GM13976 (cell line): ENCODE measurements at places on chromosomes 13 and 19.
A peak's percentile ranks its signal among the peaks of the same experiment; 100 is the strongest.

DNA sequence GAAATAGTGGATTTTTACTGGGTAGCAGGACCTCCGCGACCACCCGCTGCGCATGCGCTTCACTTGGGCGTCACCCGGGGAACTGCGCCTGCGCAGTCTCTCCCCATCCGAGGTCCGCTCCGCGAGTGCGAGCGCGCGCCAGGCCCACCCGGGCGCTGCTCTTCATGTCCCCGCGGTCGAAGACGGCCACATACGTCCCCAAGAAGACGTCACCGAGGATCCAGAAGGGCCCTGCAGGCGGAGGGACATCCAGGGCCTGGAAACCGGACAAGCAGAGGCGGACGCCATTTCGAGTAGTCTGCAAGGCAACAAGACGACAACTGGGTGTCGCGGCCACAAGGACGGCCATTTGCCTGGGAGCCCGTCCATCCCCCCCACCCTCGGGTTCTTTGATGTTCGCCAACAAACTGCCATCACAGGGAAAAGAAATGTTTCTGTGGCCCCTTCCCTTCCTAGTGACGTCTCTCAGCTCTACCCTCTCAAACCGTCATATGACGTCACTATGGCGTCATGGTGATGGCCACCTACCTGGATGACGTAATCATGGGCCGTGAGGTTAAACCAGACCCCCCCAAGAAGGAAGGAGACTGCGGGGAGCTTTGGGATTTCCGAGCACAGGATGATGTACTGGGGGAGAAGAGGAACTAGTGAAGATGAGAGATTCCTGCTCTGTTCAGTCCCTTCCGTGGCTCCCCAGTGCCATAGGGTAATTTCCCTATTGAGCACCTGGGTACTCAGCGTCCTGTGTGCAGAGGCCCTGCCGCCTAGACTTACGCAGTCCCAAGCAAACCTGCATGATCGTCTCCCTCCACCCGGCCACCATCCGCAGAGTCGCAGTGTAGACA lies 6.7 kb downstream of the NAPSA start:
- peak; percentile 90 for DNase-seq

GRCh38 chr19:510606-511100 lies 3.4 kb downstream of the TPGS1 start:
- peak; percentile 91 for DNase-seq

DNA sequence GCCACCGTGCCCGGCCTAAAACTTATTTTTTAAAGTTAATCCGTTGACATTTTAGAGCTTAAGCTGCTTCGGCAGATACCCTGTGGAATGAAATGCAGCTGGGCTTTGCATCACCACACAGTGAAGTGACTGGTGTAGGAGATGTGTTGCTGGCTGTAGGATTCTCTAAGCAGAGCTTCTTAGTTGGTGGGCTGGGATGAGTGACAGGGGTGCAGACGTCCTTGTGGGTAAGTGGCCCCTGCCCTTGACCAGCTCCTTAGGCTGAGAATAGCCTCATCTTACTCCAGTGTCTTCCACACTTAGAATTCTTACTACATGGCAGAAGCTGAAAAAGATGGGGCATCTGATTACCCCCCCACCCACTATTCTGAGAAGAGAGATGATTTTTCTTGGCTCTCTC lies 11.6 kb downstream of the GATAD2A start:
- DNase-seq = no peak

- DNase-seq = peak; percentile 41
These were observed 665 bp downstream of the ZNF347 start for GRCh38 chr19:53158119-53158656.

DNA sequence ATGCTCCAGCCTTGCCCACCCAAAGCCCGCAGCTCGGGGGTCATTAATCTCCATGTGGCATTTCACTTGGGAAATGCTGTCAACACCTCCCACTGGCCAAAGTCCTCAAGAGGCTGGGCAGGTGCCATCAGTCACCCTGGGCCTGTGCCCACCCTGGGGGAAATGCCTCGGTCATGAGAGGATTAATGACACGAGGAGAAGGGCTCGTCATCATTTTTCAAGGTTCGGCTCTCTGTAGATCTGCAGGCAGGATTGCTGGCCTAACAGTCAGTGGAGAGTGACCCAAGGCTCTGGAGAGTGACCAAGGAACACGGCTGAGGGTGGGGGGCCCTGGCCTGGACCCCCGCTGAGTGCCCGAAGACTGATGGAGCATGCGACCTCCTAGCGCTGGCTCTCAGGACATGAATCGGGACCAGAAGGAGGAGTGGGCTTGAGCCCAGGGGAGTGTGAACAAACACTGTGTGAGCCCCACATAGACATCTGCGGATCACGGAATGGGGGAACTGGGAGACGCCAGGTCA lies 15.2 kb upstream of the KCTD15 start:
- DNase-seq = no peak

DNA sequence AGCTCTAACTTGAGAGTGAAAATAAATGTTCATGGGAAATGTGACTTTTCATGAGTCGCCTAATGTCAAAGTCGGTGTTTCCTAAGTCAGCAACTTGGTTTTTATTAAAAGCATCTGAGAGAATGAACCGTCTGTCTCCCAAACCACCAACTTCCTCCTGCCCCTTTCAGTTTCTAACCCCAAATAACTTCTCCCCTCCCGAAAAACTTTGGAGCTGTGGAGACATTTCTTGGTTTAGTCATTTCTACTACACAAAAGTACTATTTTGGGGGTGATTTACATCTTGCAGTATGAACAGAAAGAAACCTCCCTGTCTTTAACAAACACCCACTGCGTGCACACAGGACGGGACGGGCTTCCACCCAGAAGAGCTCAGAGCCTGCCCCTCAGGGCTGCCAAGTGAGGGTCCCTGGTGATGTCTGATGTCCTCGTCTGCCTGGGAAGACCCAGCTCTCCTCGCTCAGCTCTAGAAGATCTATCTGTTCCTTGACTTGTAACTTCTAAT lies 65.0 kb downstream of the RASA3 start:
- peak; percentile 77 for DNase-seq

- no peak for DNase-seq
These were observed 248.3 kb downstream of the DCLK1 start for GRCh38 chr13:35882722-35883497.

GRCh38 chr13:108365255-108365654 lies 95.7 kb downstream of the TNFSF13B start:
- DNase-seq = no peak

- no peak for DNase-seq
These were observed 4.7 kb downstream of the RPL28 start for GRCh38 chr19:55390461-55390880.

GRCh38 chr19:3897936-3898335 lies 17.5 kb downstream of the ATCAY start:
- no peak for DNase-seq

- no peak for DNase-seq
These were observed 10.8 kb upstream of the RNF113B start for GRCh38 chr13:98187965-98188261.

DNA sequence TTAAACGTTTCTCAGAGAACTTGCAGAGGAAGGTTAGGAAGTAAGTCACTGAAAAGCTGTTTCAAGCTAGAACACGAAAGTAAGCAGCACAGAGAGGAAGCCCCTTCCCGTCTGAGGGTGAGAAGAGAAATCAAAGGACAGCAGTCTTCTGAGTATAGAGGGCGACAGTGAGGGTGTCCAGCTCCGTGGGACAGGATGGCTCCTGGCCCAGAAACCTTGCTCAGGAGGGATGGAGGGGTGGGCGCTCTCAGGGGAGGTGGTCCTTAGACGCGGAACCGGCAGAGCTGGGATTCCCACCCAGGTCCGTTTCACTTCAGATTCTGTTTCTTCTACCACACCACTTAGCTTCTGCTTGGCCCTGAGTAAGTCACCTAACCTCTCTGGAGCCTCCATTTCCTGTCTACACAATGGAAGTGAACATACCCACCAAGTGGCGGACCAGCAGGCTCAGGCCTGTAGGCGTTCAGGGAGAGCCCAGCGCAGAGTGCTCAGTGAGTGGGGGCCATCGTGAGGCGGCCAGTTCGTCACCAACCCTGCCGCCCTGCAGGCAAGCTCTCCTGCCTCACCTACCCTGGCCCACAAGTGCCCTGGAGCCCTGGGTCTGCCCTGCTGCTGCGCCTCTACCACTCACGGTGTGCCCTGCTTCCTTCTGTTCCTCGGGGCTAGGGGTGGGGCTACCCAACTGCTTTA lies 5.5 kb upstream of the RSPH6A start:
- no peak for DNase-seq

GRCh38 chr13:111121506-111121905 lies 6.4 kb downstream of the ARHGEF7 start:
- no peak for DNase-seq

DNA sequence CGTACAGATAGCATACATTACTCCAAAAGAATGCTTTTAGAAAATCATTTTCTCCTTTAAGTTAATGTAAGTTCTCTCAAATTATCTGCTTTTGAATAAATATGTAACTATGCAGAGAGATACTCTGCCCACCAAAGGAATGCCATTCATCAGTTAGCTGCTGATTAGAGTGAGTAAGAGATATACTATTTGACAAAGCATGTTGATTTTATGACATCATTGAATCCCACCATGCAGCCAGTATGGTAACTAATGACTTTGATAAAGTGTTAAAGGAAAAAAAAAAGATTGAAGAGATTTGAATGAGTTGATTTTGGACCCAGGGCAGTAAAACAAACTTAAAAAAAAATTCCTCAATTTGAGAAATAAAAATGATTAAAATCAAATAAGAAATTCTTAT lies 521.5 kb downstream of the SLITRK6 start:
- no peak for DNase-seq

DNA sequence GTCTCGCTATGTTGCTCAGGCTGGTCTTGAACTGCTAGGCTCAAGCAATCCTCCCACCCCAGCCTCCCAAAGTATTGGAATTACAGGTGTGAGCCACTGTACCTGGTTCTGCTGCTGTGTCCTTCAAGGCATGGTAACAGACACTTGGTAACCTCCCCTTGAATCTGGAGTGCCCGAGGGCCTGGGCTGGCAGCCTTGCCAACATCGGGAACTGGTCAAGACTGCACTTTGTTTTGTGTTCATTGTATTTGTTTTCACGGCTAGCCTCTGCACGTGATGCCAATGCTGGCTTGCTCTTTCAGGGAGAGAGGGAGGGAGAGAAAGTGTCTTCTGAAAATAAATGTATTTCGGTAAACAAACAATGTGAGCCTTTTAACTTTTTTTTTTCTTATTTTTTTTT lies 12.0 kb downstream of the CERS4 start:
- no peak for DNase-seq

DNA sequence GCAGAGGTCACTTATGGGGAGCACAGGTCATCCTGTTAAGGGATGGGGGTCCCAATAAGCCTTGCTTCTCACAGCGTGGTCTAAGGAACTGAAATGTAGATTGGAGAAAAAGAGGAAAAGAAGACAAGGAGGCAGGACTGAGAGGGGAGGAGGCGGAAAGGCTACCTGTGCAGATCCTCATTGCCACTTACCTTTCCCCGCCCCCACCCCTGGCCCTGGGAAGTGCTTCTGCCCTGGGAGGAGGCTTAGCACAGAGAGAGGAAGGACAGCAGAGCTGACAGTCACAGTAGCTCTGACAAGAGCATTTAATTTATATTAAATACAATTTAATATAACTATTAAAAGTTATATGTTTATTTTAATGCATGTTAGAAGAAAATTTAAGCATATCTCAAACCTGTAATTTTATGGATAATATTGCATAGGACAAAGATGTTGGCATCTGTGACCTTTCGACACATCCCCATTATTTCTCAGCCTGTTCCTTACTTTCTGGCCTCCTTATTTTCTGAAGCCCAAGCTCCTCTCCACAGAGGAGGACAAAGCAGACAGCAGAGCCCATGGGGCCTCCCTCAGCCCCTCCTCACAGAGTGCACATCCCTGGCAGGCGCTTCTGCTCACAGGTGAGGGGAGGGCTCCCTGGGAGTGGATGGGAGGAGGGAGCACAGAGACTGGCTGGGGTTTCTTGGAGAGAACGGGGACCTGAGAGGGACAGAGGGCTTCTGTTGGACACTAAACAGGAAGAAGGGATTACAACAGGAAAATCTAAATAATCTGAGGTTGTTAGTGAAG lies 23.4 kb downstream of the CEACAM21 start:
- no peak for DNase-seq

GRCh38 chr13:44726214-44726613 lies 150.1 kb upstream of the TSC22D1 start:
- DNase-seq = no peak

GRCh38 chr13:97630725-97631124 lies 196.8 kb downstream of the RAP2A start:
- no peak for DNase-seq

GRCh38 chr19:2726160-2726855 lies 5.1 kb upstream of the DIRAS1 start:
- no peak for DNase-seq

GRCh38 chr19:28429356-28429755 lies 783.6 kb downstream of the UQCRFS1 start:
- DNase-seq = no peak

DNA sequence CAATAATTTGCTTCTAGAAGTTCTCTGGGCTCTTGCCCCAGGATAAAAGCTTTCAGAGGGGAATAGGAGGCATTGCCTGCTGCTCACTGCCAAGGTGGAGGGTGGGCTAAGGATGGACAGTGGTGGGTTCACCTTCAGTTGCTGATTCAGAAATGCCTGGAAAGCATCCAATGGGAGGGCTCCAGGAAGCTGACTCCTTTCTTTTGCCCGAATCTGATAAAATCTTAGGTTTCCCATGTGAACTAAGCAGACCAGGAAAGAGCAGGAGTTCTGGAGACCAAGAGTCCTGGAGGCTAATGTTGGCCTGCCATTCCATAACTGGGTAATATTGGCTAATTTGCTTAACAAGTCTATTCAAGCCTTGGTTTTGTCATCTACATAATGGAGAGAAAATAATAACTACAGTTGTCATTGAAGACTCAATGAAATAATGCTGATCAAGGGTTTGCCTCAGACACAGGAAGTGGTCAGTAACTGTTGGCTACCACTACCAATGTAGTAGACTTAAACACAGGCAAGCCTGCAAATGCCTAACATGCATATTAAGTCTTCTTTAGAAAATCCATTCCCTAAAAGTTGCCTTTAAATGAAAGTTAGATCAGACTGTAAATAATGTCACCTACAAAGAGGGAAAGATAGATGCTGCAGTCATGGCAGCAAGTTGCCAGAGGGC lies 528.4 kb upstream of the NBEA start:
- no peak for DNase-seq

- DNase-seq = no peak
These were observed 7.1 kb downstream of the EEF2 start for GRCh38 chr19:3978145-3978544.

- DNase-seq = no peak
These were observed 9.8 kb downstream of the LSM14A start for GRCh38 chr19:34182125-34182524.

DNA sequence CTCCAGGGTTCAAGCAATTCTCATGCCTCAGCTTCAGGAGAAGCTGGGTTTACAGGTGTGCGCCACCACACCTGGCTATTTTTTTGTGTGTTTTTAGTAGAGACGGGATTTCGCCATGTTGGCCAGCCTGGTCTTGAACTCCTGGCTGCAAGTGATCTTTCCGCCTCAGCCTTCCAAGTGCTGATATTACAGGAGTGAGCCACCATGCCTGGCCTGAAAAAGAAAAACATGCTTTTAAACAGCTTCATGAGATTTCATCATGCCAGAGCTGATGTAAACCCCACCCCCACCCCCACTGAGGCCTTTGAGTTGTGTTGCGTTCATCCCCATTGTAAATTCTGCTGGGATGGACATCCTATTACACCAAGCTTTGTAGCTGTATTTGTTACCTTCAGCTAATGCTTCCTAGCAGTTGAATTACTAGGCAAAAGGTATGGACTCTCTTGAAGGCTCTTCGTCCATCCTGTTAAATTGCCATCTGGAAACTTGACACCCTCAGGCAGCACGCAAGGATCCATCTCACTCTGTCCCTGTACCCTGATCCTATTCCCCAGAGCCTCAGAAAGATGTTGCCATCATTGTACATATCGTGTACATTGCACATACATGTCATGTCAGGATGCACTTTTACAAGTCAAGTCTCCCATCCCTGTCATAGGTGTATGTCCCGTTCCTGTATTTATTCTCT lies 47.3 kb downstream of the NFIX start:
- no peak for DNase-seq
